Glomerular endothelial cell (primary cell): ENCODE measurements at places on chromosomes 4 and X.

GRCh38 chrX:22882543-22882942, 117.2 kb upstream of the DDX53 start:
- DNase-seq = no peak

GRCh38 chr4:74120086-74120485, 21.1 kb upstream of the CXCL2 start:
- no peak for DNase-seq

- no peak for DNase-seq
Observed at GRCh38 chr4:8377103-8378075, 63.1 kb downstream of the ACOX3 start.

DNA sequence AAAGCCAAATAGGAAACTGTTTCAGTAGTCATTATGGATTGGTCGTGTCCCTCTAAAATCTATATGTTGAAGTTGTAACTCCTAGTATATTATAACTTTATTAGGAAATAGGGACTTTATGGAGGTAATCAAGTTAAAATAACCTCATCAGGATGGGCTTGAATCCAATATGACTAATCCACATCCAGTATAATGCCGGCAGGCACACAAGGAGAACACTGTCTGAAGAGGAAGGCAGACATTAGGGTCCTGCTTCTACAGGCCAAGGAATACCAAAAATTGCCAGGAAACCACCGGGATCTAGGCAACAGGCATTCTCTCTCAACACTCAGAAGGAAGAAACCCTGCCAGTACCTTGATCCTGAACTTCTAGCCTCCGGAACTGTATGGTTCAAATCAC, 130.3 kb downstream of the ATP10D start:
- no peak for DNase-seq

GRCh38 chr4:30724247-30724646, 4.1 kb downstream of the PCDH7 start:
- no peak for DNase-seq

DNA sequence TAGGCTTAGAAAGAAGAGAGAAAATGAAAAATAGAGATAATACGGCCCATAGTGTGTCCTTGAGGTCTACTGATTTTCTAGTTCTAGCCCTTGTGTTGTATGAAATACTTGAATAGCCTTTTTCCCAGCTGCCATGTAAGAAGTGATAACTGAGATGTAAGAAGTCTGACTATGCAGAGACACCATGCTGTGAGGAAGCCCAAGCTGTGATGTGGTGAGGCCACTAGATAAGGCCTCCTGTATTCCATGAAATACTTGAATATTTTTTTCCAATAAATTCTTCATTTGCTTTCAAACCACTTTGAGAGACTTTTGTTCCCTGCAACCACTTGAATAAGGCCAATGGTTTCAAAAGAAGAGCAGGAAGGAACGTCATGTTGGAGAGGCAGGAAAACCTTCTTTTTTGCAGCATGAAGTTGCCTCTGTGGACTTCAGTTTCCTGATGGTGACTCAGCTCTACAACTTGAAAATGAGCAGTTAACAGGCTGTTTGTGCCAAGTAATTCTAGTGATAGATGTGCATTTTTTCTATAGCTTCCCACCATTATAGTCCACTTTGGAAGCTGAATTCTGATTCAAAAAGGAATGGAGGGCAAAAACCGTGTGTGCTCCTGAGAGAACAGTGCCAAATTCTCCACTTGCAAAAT, 25.5 kb upstream of the FAM9C start:
- no peak for DNase-seq

DNA sequence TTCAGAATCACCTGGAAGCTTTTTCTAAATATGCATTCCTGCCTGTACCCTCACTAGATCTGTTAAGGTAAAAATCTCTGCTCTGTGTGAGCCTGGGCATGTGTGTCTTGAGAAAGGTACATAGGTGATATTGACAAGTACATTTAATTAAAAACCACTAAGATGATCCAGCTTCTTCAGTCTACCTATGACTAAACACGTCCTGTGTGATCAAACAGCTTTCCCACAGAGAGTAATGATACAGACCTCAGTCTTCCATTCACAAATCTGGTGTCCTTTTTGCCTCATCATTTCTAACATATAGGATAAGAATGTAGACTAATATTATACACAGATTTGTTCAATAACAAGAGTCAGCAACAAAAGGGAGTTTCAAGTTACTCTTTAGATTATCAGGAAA, 42.6 kb downstream of the GALNT7 start:
- DNase-seq = no peak

DNA sequence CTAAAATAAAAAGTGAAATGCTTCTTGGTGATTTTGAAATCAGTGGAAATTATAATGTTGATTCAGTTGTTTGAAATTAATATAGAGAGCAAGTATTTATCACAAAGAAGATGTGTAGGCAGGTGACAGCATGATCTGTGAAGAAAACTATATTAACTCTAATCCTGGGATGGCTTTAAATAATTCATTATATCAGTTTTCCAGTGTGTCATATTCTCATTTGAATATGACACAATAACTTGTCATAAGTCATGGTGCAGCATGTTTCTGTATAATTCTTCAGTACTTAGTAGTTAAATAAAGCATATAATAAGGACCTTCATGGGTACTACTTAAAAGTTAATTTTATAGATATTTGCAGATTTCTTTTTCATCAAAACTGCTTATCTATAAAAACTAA, 573.6 kb downstream of the INPP4B start:
- DNase-seq = no peak

DNA sequence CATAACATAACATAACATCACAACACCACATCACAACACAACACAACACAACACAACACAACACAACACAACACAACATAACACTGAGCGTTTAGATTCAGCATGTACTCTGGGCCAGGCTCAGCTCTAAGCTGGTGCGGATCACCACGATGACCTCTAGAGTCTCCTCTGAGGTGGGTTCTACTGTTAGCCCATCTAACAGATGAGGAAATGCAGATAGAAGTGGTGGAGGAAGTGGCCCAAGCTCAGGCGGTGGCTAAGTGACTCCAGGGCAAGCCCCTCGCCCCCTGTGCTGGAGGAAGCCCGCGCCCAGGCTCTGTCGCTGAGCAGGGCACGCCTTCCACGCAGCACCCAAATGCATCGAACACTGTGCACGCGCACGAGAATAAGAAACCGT, 45.3 kb upstream of the CDKN2AIP start:
- no peak for DNase-seq

GRCh38 chr4:131499141-131499873, 1649.8 kb upstream of the PCDH10 start:
- DNase-seq = no peak

DNA sequence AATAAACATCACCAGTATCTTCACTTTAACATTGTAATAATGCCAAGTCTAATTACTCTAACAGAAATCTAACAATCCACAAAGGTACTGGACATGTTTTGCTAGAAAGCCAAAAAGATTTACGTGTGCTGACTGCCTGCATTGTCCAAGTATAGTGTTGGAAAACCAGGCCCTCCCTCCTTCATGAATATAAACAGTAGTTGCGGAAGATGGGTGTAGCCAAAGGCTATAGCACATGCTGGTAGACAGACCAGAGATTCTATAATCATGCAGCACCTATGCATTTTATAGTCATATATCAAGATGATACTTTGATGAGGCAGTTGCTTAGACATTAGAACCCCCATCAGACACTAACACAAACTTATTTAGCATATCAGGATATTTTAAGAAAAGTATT, 22.6 kb downstream of the ZNF280C start:
- DNase-seq = no peak

GRCh38 chr4:15493411-15493810, 23.7 kb downstream of the CC2D2A start:
- no peak for DNase-seq

GRCh38 chrX:46627711-46628419, 54.3 kb downstream of the CHST7 start:
- no peak for DNase-seq

DNA sequence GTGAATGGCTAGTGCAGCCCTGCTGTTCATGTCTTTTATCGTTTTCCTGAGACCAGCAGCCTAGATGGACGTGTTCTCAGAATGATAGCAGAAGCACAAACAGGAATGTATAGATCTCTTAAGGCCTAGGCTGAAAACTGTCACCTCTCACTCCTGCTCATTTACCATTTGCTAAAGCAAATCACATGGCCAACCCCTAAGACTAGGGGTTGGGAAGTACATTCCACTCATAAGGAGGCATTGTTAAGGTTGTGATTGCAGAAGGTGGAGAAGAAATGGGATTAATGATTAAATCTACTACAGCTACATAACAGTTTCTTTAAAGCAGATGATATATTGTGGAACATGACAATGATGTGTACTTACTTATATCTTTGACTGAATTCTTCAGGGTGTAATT, 536.8 kb upstream of the FTHL17 start:
- no peak for DNase-seq

GRCh38 chr4:158890294-158890693, 121.5 kb downstream of the FNIP2 start:
- no peak for DNase-seq

- DNase-seq = no peak
Observed at GRCh38 chr4:73258436-73258685, 237 bp downstream of the ANKRD17 start.

GRCh38 chr4:188008377-188008776, 12.8 kb downstream of the ZFP42 start:
- DNase-seq = peak; percentile 7

DNA sequence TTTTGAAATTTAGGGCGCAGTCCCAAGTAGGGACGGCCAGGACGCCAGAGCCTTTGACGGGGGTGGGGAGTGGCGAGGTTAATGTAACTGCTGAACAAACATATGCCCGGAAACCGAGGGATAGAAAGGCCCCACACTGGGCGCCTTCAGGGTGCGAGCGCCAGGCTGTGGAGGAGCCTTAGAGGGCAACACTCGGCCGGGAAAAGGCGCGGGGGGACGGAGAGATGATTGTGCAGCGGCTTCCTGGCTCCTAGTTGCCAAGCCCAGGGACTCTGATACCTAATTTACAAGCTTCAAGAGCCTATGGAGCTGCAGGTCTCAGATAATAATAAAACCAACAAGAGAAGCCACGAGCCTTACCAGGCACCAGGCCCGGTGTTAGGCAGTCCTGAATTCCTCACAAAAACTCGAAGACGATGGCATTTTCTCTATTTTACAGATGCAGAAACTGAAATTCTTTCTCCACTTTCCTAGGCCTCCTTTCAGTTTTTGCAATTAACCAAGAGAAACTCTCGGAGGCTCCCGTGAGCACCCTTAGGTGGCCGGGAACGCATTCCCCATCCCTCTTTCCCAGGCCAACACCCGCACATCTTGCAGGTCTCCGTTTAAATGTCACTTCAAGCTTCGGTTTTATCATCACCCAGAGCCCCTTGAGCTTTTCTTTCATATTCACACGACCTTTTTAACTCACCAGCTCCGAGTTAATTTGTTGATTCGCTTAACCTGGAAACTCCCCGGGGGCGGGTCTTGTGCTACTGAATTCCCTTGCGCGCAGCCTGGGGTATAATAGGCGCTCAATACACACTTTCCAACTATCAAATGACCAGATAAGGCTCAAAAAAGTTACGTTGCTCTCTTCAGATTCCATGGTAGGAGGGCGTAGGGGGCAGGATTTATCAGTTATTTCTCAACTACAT, 6.4 kb upstream of the GSX2 start:
- DNase-seq = no peak

GRCh38 chr4:99059550-99059949, 29.0 kb downstream of the ADH5 start:
- no peak for DNase-seq

GRCh38 chr4:119678761-119679160, 50.2 kb upstream of the PDE5A start:
- no peak for DNase-seq

DNA sequence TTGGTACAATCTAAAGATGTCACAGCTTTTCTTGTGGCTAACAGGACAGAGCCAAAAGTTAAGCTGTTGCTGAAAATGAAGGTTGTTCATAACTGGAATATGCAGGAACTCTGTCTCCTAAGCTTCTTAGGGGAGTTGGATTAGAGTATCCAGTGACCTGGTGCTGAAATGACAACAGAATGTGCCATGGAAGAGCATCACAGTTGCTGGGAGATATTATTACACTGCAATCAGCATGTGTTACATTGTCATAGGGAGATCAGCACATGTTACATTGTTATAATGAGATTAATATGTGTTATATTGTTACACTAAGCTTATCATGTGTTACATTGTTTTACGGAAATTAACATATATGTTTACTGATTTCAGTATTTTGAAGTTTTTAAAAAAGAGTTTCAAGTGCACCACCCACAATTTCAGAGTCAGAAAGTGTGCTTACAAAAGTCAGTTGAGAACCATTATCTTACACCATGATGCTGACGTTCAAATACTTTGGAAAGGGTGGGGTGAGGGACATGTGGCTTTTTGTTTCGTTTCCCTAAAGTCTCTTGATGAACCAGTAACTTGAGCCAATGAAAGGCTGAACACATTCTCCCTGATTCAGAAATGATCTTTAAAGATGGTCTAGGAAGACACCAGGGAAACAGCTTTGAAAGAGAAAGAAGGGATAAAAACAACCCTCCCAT, 113.4 kb downstream of the DRD5 start:
- DNase-seq = no peak

DNA sequence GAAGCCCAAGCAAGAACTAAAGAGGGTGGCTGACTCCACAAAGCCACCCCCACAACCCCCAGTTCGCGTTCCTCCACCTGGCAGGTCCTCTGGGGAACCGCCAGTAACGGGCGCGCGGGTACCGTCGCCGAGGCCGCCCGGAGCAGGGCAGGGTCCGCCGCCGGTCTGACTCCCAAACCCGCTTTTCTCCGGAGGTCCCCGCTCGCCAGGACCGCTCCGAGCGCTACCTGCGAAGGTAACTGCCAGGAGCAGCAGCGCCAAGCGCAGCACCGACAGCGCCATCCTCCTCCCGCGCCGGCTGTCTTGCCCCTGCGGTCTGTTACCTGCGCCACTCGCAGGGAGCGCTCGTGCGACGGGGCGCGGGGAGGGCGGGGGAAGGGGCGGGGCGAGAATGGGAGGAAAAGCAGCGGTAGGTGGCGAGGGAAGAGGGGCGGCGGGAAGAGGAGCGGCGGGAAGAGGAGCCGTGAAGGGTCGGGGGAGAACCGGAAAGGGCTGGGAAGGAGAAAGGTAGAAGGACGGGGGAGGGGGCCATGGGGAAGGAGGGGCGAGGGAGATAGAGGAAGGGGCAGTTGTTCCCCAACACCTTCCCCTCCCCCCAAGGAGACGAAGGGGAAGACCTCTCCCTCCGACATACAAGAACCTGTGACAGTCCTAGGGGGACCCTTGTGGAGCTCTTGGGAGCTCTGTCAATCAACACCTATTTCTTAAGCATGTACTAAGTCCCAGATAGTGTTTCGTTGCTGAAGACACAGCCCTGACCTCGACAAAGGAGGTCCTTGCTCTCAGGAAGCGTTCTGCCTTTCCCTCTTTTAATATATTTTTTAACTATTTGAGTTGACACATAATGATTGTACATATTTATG, at the start of gene SPINK2:
Gene SPINK2, minus strand, starts transcription at position 321 of the 863 bp plus-strand sequence. Its CDS starts 39 bp downstream, at position 282.
- no peak for DNase-seq

DNA sequence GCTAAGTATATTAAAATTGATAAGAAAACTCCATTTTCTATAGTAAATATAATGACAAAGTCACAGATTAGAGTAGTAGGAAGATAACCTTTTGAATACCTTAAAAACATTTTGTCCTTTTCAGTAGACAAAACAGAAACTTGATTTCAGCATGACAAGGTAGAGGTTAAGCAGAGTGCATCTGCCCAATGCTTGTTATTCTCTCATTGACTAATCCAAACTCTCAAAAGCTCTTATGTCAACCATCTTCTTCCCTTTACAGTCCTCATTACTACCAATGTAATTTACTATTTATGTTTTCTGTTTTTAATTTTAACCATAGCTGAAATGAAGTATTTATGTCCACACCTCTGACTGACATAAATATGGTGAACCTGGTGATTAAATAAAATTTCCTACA, 11.1 kb downstream of the NIPAL1 start:
- DNase-seq = no peak
